T-helper 1 cell (primary cell): ENCODE measurements at places on chromosomes 2 and 18.

DNA sequence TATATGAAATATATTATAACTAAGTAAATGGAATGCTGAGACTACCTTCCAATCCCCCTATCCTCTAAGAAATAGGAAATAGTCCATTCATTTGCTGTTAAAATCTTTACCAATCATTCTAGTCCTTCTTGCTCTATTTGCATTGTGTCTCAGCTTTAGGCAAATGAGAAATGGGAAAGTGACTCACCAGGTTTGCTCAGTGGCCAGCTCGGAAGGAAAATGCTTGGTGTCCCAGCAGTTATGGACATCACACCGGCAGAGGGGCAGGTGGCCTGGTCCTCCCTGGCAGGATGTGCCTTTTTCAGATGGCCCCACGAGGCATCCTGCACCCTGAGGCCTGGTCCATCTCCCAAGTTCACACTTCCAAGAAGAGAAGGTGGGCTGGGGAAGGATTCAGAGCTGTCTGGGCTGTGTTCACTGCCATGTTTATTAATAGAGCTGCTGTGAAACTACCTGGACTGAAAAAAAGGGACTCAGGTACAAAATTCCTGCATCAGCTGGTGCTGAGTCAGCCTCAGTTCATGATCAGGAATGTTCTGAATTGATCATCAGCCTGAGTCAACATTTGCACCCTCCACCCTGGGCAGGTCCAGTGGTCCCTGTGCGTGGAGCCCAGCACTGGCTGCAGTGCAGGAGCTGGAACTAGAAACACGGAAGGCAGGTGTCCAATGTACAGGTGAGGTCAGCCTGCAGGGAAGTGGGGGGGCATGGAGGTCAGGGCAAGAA is 60.1 kb upstream of the ARL4C start:
- DNase-seq = no peak

GRCh38 chr18:61569176-61569892 is 236.1 kb downstream of the CDH20 start:
- no peak for DNase-seq

DNA sequence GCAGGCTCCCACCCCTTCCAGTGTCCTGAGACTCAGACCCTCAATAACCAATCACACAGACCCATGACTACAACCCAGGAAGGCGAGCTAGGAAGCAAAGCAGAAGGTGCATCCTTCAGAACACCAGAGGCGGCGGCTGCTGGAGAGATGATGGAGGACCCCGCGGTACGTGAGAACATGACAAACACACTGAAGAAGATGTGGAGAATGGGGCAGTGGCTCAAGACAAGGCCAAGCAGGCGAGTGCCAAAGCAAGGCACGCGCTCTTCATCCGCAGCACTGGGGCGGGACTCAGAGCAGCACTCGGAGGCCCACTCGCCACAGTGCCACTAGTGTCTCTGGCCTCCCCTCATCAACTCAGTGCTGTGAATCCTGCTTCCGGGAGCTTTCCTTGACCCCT is 13.7 kb downstream of the ERFE start:
- DNase-seq = no peak

GRCh38 chr2:160347269-160347863 is 146.2 kb downstream of the RBMS1 start:
- DNase-seq = no peak

DNA sequence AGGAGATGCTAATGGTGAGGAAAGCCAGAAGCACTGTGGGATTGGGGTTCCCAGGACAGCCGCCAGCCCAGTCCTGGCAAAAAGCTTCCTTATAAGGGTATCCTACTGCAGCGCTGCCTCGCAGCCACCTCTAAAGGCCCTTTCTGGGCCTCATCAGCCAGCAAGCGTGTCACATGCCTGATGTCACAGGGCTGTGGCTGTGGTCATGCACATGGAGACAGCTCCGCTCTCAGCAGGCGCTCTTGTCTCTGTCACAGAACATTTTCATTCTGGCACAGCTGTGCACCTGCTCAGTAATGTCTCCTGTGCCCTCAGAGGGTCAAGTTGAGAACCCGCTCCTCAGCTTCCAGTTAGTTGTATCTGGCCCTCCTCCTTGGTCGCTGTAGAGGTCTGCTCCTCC is 17.7 kb upstream of the MAL start:
- no peak for DNase-seq

DNA sequence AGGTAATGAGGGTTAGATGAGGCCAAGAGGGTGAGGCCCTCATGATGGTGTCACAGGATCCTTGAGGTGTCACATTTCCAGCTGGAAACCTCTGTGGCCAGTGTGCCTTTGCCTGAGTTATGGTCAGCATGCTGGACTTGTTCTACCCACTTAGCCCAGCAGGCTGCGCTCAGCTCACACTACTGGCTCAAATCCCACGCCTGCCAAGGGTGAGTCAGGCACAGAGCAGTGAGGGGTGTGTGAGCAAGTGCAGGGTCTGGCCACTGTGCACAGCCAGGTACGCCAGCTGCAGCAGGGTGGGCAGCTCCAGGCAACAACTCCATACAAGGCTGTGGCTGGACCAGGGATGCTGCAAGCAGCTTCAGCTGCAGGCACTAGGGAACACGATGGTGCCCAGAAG is 616.6 kb upstream of the FSHR start:
- no peak for DNase-seq

GRCh38 chr2:133892352-133892913 is 324.2 kb upstream of the NCKAP5 start:
- DNase-seq = no peak

DNA sequence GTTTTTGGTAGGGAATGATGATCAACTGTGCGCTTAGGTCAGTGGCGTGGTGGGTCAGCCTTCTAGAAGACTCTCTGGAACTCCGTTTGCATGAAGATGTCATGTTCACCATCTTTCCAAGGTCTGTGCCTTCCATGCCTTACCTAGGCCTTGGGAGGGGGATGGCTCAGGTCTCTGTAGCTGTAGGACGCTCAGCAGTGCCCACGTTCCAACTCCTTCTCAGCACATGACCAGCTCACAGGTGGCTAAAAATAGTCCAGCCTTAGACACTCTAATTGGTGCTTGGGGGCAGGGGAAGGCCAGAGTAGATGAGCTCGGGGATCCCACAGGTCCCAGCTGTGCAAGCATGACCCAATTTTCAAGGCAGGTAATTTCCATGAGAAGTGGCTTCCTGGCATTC is 42.3 kb upstream of the TEX51 start:
- no peak for DNase-seq

- DNase-seq = no peak
Measured at GRCh38 chr2:39620067-39620466, 45.6 kb upstream of the TMEM178A start.

DNA sequence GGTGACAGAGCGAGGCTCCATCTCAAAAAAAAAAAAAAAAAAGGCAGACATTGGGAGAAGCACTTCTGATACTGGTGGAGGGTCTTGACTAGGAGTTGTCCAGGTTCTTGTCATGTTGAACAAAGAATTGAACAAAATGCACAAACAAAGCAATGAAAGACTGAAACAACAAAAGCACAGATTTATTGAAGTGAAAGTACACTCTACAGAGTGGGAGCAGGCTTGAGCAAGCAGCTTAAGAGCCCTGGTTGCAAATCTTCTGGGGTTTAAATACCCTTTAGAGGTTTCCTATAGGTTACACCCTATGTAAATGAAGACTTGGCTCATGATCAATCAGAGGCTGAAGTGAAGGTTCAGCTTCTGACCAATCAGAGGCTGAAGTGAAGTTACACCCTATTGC is 6.4 kb upstream of the SS18 start:
- no peak for DNase-seq

- no peak for DNase-seq
Measured at GRCh38 chr2:204129591-204130294, 193.2 kb downstream of the ICOS start.

DNA sequence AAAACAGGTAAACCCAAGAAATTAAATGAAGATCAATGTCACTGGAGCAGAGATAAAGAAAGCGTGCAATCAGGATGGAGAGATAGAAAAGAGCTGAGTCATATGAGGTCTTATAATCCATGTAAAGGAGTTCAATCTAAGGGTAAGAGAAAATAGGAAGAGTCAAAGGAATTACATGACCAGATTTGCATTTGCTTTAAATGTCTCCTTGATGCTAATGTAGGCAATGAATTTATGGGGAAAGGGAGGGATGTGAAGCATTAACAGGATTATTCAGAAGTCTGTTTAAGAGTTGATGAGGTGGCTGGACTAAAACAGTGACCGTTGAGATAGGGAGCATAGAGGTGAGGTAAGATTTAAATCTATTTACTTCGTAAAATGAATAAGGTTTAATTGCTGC is 623.1 kb downstream of the MBD2 start:
- no peak for DNase-seq

GRCh38 chr2:37825586-37825985 is 99.5 kb upstream of the RMDN2 start:
- DNase-seq = no peak

DNA sequence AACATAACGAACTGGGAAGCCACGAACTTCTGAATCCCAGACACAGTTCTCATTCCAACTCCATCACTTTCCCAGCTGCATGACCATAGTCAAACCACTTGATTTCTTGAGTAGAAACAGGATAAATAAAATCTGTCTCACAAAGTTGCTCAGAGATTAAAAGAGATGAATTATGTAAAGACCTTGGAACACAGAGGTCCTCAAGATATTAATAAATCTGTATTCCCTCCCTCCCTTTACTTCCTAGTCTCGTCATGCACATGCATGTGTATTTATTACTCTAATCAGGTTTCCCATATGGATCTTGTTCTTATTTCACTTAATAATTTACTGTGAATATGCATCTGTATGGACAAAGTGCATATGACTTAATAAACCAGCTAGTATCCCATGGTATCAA is 21.1 kb upstream of the CSRNP3 start:
- no peak for DNase-seq

DNA sequence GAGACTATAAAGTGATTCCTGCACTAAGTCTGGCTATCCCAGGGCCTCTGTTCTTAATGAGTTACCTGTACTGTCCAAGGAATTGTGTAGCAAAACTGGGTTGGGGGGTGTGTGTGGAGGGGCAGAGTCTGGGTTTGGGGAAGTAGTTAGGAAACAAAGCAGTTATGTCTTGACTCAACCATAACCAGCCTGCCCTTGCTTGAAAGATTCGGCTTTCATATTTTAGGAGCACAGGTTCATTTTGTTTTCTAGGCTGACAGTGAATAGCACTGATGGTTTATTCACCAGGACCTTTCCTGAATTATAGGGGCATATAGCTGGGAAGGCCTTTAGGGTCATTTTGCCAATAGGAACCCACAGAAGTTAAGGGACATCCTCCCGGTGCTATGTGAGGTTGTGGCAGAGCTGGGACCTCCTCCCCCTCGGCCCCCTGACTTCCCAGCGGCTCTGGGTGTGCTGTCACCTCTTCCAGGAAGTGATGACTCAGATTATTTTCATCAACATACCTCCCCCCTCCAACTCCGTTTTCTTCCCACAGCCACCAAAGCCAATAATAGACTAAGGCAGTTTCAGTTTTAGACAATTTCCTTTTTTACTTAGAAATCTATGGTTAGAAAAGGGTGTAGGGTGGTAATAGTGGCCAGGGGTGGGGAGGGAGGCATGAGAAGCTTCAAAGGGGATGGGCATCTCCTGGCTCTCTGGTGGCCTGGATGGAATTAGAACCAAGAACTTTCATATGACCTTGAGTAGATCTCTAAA is 44.8 kb downstream of the SETBP1 start:
- DNase-seq = peak; percentile 13

GRCh38 chr2:80269806-80270205 is 34.7 kb downstream of the LRRTM1 start:
- no peak for DNase-seq

- DNase-seq = peak; percentile 38
Measured at GRCh38 chr2:222319586-222320435, 21.0 kb upstream of the PAX3 start.

GRCh38 chr18:46469186-46469915 is 187.7 kb downstream of the LOXHD1 start:
- no peak for DNase-seq

GRCh38 chr2:191856111-191856876 is 9.4 kb upstream of the CAVIN2 start:
- no peak for DNase-seq

DNA sequence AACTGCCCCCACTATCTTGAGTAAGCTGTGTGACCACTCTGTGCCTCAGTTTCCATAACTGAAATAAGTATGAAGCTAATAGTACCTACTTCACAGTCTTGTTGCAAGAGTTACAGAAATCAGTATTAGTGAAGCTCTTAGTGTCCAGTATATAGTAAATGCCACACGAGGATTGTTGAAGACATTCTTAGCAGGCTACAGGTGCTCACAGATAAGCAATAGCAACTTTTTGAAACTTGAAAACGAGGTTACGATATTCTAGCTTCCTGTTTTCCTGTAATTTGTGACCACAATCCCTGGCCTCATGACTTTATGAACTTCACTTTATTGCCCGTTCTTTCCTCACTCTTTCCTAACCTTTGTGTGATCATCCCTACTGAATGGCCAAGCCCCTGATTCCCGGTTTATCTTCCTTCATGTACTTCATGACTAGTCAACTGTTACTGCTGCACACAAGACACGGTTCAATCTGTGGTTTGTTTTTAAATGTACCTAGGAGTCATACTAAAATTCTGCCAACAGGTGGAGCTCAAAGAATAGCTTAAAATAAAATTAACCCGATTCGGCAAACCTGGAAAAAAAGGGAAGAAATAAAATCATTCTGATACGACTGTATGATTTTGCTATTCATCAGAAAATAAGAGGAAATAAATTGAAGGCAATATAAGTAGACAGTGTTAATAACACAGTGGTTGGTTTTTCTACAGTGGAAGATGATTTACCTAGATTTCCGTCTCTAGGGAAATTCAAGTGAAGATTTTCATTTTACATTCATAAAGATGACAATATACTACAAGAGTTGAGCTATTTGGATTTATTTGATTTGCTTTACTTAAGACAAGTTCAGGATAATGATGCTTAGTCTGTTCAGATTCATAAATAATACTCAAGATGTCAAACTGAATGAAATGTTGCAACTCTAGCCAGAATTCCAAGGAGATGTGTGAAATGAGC is 38.1 kb upstream of the STAT1 start:
- DNase-seq = peak; percentile 68

- no peak for DNase-seq
Measured at GRCh38 chr2:35989503-35989902, 366.1 kb upstream of the CRIM1 start.

- DNase-seq = no peak
Measured at GRCh38 chr2:236934166-236934565, 151.5 kb upstream of the COPS8 start.

DNA sequence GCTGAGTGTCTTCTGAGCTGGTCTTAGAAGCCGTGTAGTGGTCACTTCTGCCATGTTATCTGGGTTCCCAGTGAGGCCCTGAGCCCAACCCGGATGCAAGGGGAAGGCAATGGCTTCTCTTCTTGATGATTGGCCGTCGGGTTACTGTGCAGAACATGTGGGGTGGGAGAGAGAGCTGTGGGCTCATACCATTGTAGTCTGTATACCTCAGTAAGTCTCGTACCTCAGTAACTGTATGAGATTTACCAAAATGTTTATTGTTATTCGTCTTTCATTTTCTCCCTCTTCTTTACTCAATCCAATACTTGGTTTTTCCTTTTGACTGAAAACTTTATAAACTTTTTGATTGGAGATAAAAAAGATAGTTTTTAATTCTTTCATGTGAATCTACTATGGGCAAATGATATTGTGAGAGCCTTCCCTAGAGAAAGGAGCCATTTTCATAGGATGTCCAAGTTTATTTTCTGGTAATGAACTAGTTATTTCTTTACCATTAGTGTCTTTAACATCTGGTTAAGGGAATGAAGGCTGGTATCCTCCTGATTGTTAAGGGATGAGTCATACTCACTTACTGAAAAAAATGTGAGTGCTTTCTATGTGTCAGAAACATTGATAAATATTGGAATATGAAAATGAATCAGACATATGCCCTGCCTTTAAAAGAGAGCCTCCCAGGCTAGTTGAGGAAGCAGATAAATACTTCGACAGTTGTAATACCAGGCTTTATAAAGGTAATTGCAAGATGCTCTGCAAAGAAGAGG is 129.9 kb downstream of the PRPF40A start:
- DNase-seq = no peak

- DNase-seq = no peak
Measured at GRCh38 chr2:83365476-83365875, 1093.6 kb downstream of the SUCLG1 start.
